PC-3 (cell line): ENCODE measurements at places on chromosomes 3 and 15.

DNA sequence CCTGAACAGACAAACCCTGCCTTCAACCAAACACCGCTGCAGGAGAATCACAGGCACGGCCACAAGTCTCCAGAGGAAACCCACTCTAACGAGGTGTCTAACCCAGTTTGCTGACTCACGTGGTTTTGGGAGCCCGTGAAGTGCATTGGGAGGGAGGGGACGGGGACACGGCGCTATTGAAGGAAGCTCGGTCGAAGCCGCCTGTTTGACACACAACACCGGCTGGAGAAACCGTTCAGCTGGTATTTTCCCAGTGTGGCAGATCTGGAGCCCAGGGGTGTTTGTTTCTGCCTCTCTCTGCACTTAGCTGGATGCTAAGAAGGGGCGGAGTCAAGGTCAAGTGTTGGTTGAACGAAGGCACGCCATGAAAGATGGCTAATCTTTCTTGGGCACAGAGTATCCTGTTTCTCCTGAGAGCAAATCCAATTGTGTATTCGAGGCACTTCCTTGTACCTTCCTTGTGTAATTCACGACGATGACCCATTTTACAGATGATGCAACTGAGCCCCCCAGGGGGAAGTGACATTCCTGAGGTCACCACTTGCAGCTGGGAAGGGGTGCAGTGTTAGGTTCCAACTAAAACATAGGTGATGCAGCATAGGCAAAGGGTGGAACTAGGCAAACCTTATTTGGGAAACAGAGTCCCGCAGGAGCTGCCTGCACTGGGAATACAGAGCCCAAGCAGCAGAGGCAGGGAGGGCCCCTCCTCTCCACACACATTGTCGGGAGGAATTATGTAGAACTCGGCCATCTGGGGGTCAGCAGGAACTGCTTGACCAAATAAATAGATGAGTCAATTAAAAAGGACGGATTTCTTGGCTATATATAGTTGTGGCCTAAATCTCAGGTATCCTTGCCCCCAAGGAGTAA is 22.5 kb downstream of the SLC6A6 start:
- DNase-seq: peak; percentile 72

- DNase-seq: peak; percentile 80
Observed at GRCh38 chr3:124467980-124468902, 262.0 kb upstream of the UMPS start.

GRCh38 chr3:125069452-125069851 is 13.7 kb upstream of the HEG1 start:
- DNase-seq: no peak

DNA sequence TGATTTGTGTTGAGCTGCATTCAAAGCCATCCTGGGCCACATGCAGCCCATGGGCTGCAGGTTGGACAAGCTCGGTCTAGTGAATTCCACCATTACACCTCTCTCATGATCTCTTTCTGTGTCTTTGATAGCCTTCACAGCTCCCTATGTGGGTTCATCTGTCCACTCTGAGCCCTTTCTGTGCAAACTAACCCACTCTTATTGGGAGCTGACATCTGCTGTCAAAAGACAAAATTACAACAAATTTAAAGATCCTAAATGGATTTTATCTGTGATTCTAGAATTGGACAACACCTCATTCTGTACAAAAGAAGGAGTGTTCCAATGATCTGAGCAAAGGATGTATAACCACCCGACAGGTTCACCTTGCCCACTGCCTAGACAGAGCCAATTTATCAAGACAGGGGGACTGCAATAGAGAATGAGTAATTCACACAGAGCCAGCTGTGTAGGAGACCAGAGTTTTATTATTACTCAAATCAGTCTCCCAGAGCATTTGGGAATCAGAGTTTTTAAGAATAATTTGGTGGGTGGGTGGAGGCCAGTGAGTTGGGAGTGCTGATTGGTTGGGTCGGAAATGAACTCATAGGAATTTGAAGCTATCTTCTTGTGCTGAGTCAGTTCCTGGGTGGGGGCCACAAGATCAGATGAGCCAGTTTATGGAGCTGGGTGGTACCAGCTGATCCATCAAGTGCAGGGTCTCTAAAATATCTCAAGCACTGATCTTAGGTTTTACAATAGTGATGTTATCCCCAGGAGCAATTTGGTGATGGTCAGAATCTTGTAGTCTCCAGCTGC is 2.6 kb upstream of the XYLB start:
- peak; percentile 34 for DNase-seq

DNA sequence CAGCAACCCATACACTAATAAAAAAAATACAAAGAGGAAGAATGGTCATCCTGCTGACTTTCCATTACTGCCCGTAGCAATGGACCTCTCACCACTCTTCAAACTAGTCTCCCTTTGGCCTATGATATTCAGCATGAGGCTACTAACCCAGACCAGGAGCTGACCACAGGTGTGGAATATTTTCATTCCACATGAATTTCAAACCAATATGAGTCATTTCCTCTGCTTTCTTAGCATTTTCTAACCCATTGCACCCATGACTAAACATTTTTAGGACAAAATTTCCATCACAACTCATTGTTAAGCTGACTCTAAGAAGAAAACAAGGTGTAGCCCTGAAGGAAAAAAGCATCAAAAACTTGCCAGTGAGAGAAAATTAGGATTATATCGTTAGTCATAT is 34.0 kb upstream of the ZPLD1 start:
- peak; percentile 94 for DNase-seq

DNA sequence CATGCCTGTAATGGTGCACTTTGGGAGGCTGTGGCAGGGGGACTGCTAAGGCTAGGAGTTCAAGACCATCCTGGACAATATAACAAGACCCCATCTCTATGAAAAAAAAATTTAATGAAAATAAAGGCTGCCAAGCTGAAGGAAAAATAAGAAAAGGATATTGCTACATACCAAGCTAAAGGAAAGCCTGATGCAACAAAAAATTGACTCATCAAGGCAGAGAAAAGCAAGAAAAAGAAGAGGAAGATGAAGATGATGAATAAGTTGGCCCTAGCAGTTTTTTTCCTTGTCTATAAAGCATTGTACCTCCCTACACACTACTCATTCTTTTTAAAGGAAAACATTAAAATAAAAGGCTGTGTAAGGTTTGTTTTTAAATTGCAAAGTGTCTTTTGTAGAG is 441.9 kb upstream of the MDFIC2 start:
- DNase-seq: no peak

GRCh38 chr3:62479326-62479725 is 106.0 kb upstream of the FEZF2 start:
- DNase-seq: no peak

DNA sequence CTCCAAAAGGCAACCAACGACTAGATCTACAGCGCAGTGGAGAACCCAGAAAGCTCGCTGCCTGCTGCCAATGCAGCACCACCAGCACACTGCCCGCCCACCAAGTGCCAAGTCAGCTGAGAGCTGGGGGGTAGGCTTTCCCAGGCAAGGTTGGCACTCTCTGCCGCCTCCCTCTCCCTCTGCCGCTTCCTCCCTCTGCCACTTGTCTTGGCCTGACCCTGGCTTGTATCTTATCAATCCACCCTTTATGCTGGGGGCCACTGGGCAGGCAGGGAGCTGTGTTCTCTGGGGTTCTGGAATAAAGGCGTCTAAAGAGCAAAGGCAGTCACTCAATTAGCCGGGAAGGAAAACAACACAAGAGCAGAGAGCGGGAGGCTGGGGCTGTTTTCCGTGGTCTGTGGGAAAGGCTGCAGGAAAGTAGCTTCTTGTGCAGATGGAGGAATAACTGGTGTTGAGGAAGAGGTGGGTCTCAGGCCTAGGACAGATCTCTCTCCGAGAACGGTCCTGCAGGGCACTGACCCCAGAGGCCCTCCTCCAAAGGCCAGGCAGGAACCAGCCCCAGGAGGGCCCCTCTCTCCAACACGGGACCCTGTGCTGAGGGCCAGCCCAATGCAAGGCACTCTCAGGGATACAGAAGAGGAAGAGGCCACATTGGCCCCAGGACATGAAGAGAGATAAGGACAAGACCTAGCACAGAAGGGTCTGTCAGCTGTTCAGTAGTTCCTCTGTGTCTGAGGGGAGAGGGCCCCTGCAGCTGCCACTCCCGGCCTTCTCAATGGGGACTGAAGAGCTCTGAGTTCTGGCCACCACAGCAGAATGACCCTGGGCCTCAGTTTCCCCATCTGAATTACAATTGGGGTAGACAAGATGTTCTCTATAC is 30.8 kb downstream of the ACSBG1 start:
- no peak for DNase-seq

- DNase-seq: no peak
Observed at GRCh38 chr15:89839167-89839810, 24.6 kb upstream of the ANPEP start.

DNA sequence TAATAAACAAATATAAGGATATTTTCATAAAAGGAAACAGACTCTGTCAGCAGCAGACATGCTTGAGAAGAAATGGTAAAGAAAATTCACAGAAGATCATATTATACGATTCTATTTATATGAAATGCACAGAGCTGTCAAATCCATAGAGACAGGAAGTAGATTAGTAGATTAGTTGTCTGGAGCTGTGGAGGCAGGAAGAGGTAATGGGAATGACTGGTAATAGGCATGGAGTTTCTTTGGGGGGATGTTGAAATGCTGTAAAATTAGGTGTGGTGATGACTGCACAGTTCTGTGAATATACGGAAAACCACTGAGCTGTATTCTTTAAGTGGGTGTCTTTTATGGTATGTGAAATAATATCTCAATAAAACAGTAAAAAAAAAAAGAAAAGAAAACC is 35.3 kb downstream of the CEP152 start:
- DNase-seq: no peak

- no peak for DNase-seq
Observed at GRCh38 chr15:66846811-66847210, 144.8 kb downstream of the SMAD6 start.

DNA sequence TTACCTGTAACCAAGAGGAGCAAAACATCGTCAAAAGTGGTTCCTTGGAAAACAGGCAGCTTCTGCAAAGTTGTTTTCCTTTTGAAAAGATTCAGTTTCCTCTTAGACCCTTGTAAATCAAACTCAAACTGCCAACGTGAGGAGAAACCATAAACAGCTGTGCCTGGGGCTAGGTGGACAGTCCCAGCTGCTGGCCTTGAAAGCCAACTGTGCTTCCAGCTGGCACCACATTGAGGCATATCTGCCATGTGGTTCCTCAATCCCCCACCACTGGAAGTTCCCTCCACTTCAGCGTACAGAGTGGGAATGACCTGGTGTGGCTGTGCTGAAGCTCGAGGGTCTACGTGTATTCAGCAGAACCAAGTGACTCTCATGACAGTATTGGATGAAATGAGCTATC is 40.9 kb downstream of the HRH1 start:
- no peak for DNase-seq

- peak; percentile 37 for DNase-seq
Observed at GRCh38 chr3:14405360-14406238, 3.2 kb downstream of the SLC6A6 start.

- DNase-seq: no peak
Observed at GRCh38 chr3:47370887-47371697, 9.7 kb upstream of the PTPN23 start.

- DNase-seq: no peak
Observed at GRCh38 chr3:178900029-178900646, 171.5 kb downstream of the ZMAT3 start.

- no peak for DNase-seq
Observed at GRCh38 chr3:140994316-140994715, 52.7 kb downstream of the SLC25A36 start.

GRCh38 chr3:114108137-114108536 is 51.6 kb downstream of the QTRT2 start:
- DNase-seq: no peak

GRCh38 chr15:75065467-75065850 is 42.1 kb downstream of the PPCDC start:
- DNase-seq: peak; percentile 45

- DNase-seq: peak; percentile 90
Observed at GRCh38 chr3:174776123-174776522, 83.0 kb upstream of the NAALADL2 start.

GRCh38 chr3:66536791-66537190 is 36.0 kb upstream of the LRIG1 start:
- DNase-seq: no peak

DNA sequence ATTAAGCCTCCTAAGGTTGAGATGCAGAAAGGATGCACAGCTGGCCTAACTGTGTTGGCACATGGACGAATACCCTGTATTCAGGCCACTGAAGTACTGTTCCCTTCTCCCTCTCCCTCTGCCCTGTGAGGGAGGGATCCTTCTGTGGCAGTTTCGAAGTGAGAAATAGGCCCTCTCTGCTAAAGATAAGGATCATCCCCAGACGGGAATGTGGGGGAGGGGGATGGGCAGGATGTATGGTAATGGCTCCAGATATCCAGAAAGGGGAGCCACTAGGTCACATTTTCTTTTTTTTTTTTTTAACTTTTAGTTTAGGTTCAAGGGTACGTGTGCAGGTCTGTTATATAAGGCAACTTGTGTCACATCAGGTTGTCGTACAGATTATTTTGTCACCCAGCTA is 463.1 kb downstream of the TBL1XR1 start:
- no peak for DNase-seq

GRCh38 chr3:179666436-179667035 is 13.7 kb downstream of the USP13 start:
- DNase-seq: no peak

DNA sequence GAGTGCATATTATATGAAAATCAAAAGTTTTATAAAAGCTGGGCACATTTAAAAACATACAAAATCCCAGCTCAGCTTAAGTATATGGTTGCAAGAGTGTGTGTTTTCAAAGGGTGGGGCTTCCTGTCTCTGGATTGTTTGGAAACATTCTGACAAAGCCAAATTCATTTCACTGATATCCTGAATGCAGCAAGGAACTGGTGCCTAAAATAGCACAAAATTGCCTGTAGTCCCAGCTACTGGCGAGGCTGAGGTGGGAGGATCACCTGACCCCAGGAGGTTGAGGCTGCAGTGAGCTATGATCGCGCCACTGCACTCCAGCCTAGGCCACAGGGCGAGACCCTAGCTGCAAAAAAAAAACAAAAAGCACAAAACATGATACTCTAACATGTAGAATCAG is 13.0 kb upstream of the TJP1 start:
- DNase-seq: peak; percentile 66

DNA sequence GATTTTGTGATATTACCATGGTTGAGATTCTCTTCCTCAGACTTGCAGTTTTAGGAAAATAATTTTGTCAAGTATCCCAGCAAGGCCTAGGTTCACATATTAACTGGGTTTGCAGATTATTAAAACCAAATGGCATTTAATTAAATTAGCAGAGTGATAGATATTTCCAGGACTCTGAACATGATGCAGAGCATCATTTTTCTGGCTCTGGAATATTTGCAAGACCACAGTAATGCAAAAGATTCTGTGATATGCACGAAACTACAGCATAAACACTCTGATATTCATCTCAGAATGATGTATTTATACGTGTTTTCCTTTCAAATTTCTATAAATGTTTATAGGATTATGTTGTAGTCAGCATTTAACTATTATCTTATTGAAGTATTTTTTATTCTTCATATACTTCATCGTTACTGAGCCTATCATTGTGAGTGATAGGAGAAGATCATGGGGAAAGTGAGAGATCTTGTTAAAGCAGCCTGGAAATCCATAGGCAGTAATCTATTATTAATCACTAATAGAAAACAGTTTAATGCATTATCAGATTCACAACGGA is 1245.6 kb downstream of the OTOL1 start:
- DNase-seq: no peak

- DNase-seq: peak; percentile 64
Observed at GRCh38 chr3:9293076-9293475, 43.6 kb upstream of the SRGAP3 start.
